ENCODE measurements at places on chromosomes 6 and 20.

- no peak for DNase-seq
Observed at GRCh38 chr20:49893242-49894072, 21.9 kb downstream of the SPATA2 start.

DNA sequence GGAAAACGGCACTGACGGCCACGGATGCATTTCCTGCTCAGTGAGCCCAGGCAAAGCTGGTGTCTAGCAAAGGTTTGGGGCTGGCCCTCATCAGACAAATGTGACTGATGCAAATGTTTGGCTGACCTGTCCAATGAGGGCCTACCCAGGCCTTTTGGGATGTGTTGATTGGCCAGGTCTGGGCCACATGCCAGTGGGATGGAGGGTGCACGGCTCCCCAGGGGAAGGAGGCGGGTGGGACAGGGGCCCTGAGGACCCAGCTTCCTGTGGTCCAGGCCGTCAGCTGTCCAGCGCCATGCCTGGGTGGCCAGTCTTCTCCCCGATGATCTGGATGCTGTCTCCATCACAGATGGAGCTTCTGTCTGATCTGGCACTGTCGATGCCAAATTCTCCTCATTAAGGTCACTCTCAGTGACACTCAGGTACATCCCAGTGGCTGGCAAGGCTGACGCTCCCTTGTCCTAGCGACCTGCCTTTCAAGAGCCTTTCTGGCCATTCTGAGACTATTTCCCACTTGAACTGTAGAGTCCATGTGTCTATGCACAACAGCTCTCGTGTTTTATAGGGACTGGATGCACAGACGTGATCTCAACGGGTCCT is 43.0 kb downstream of the NTSR1 start:
- DNase-seq, result no peak

- DNase-seq, result no peak
Observed at GRCh38 chr6:3280091-3280490, 21.3 kb downstream of the PSMG4 start.

- DNase-seq, result no peak
Observed at GRCh38 chr6:137240168-137240567, 21.0 kb upstream of the IFNGR1 start.

- DNase-seq, result no peak
Observed at GRCh38 chr6:132931936-132932514, 117.7 kb downstream of the RPS12 start.
